ENCODE measurements at places on chromosomes 4 and X.

DNA sequence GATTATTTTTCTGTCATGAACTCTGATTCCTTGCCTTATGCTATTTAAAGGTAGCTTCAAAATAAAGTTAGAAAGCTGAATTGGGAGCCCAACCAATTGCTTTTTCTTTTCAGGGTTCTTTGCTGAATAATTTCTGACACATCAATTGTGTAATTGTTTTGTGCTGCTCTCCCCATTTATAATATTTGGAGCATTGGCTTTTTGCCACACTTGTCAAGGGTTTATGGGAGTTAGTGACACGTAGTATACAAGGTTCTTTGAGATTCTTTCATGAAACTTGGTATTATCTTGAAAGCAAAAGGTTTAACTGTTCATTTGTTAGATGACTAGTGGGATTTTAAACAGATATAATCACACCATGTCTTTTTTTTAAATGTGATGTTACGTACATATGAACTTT is 80.9 kb downstream of the POLA1 start:
- no peak for DNase-seq

GRCh38 chr4:54842656-54843055 is 184.9 kb downstream of the KIT start:
- no peak for DNase-seq

DNA sequence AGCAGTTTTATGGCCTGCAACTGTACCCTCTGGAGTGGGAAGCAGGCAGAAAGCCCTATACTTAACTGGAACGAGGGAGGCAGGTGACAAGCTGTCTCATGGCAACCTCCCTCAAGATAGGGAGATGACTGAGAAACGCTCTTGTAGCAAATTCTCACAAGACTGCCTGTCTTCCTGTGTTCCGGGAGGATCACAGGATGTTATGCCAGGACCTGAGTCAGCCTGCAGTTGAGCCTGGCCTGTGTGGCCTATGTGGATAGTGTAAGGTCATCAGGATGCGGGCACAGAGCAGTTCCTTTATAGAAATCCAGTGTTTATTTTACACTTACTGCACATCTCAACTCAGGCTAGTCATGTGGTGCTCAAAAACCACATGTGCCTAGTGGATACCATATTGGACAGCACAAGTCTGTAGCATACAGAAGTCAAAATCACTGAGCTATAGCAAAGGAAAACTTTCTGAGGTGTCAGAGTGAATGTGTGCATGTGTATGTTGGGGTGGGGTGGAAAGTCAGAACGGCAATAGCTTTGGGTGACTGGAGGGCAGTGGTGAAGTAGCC is 25.2 kb downstream of the TAF7L start:
- DNase-seq = no peak

DNA sequence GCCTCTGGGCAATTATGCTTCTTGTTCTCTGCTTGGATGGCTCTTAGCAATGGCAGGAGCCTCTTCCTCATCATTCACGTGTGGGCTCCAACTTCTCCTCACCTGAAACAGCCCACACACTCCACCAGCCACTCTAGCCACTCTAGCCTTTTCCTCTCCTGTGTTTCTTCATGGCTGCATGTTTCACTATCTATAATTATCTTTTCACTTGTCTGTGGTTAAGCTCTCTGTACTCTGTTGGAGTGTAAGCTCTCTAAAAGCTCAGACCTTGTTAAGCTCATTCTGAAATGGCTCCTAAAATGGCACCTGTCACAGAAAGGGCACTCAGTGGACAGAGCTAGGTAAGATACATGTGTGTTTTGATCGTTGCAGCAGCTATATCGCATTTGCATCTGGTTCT is 80.0 kb downstream of the SH3KBP1 start:
- DNase-seq = no peak

DNA sequence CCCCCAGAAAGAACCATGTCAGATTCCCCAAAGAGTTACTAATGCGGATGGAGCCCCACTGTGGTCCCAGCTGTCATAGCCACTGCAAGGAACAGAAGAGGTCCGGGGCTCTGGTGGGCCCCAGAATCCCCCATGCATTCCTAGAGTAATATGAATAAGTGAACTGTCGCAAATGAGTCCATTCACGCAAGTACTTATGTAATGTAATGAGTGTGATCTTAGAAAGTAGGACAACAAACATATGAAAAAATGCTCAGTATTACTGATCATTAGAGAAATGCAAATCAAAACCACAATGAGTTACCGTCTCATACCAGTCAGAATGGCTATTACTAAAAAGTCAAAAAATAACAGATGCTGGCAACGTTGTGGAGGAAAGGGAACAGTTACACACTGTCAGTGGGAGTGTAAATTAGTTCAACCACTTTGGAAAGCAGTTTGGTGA is 141.5 kb upstream of the RBPJ start:
- DNase-seq = no peak

GRCh38 chr4:157803845-157804521 is 368.8 kb downstream of the GASK1B start:
- DNase-seq = no peak

DNA sequence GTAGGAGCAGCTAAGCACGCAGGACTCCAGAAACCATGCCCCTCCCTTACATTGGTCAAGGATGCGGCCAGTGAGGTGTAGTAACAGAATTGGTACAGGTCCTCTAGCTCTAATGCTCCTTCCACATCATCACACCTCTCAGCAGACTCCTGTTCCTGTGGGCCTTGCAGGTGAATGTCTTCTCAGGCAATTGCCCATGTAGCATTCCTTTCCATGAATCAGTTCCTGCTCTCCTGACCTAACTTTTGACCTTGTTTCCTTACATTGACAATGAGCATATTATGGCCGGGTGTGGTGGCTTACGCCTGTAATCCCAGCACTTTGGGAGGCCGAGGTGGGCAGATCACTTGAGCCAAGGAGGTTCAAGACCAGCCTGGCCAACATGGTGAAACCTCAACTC is 31.3 kb downstream of the MAP7D3 start:
- DNase-seq = no peak

GRCh38 chrX:151977923-151978322 is 3.4 kb upstream of the GABRE start:
- DNase-seq = no peak

- DNase-seq = no peak
Observed at GRCh38 chrX:18753631-18754030, 46.2 kb downstream of the PPEF1 start.

DNA sequence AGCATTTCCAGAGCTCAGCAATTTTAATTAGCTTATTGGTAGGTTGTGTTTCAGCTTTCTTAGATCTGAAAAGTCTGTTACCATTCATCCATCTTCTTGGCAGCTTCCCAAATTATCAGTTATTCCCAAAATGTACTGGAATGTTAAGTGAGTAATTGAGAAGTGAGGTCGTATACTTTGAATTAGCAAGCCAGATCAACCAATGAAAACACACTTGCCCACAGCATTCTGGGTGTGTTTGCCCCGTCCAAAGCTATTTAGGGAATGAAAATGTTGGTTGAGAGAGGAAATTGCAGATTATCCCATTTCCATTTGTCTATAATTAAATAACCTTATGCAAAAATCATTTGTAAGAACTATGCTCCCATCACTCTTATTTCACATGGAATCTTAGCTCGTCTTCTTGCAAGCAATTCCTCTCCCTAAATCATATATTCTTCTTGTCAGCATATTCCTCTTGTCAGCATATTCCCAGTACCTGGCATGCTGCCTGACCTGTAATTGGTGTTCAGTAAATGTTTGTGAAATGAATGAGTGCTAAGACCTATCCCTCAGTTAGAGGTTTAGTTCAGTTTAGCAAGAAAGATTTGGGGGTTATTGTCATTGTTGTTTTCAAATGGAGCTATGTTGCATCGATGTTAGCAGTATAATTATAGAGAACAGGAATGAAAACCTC is 23.3 kb upstream of the ANTXR2 start:
- DNase-seq = no peak

GRCh38 chrX:39595977-39596376 is 501.8 kb downstream of the BCOR start:
- no peak for DNase-seq

GRCh38 chrX:46686003-46686645 is 72.8 kb downstream of the SLC9A7 start:
- no peak for DNase-seq

DNA sequence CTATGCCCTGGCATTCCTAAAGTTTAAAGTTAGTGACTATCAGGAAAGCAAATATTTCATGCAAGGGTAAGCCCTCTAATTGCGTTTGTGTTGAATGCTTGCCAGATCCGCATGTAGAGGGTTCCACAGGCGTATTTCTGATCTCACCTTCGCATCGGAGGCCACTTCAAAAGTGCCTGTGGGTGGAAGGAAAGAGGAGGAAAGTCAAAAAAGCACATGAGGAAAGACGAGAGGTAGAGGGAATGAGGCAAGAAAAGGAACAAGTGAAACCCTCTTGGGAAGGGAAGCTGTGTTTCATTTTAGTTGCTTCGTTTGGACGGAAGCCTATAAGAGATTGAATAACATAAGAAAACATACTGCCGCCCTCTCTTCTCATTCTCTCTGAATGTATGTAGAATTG is 628.8 kb downstream of the SPRY1 start:
- no peak for DNase-seq

GRCh38 chr4:7770224-7771050 is 169.2 kb downstream of the AFAP1 start:
- no peak for DNase-seq

DNA sequence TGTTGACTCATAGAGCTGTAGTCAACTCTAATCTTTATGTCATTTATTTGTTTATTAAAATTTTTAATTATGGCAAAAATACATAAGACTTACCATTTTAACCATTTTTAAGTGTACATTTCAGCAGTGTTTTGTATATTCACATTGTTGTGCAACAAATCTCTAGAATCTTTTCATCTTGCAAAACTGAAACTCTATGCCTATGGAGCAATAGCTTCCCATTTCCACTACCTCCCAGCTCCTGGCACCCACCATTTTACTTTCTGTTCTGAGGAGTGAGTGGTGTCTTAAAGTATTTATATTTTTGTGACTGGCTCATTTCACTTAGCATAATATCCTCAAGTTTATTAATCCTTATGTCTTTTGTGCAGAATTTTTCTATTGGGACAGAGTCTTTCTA is 181.0 kb downstream of the GPAT3 start:
- no peak for DNase-seq

DNA sequence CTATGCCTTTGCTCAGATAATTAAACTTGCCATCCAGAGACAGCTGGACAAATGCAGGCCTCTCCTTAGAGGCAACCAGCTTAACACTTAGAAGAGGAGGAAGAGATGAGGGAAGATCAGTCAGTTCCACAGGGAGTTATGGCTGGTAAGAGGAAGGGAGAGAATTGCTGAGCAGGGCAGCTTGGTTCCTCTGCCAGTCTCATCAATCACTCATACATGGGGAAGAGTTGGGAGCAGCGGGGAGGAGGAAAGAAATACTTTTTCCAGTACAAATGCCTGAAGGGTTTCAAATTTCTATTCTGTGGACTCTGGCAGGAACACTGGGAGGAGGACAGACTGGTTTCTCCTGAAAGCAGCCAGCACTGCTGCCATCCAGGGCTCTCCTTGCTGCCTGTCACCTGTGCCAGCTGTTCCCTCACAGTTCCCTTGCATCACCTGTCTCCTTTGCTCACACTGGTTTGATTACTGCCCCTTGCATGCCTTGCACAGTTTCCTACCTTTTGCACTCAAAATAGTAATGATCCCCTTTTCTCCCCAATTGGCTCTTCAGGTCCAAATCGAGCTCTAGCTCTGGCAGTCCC is 59.5 kb downstream of the PGRMC2 start:
- DNase-seq = no peak

DNA sequence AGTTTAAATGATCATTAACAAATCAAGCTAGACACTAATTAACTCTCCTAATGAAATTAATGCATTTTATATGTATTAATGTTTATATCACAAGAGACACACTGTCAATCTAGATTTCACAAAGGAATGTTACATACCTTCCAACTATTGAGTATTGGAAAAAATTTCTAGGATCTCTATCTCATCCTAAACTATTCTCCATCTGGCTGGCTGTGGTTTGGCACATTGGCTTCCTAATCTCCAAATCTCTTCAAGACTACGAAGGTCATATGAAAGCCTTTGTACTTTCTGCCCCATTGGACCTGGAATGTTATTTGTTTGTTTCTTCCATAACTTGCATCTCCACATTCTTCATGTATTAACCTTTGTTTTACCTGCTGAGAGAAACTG is 1160.0 kb downstream of the ADGRL3 start:
- no peak for DNase-seq

DNA sequence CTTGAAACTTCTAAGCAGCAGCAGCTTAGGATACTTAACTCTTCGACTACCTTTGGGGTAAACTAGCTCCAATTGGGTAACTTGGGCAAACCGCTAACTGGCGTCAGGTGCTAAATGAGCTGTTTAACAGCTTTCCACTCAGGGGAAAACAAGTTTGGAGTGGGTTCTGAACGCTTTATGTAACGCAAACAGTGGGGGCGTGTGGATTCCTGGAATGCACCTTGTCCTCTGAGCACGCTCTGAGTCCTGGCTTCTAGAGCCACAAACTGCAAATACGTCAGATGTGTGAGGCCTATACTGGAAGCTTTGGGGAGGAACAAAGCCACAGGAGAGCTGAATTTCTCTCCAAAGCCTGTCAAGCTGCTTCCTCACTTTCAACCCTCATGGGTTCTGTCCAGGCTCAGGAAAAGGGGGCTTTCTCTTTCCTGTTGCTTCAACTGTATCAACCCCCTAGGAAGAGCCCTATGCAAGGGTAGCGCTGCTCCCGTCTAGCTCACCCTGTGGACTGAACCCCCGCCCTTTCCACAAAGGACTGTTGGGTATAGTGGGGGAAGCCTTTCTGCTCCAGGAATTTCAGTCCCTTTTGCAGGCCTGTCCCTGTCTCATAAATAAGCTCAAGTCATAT is 4.5 kb upstream of the WDR1 start:
- DNase-seq = no peak

DNA sequence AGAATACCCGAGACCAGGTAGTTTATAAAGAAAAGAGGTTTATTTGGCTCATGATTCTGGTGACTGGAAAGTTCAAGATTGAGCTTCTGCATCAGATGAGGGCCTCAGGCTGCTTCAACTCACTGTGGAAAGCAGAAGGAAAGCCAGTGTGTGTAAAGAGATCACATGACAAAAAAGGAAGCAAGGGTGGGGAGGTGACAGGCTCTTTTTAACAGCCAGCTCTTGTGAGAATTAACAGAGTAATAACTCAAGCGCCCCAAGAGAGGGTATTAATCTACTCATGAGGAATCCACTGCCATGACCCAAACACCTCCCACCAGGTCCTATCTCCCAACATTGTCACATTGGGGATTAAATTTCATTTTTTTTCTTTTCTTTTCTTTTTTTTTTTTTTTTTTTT is 6.3 kb upstream of the YIPF6 start:
- no peak for DNase-seq

GRCh38 chr4:13535118-13535517 is 9.2 kb downstream of the NKX3-2 start:
- no peak for DNase-seq
